ENCODE measurements at places on chromosomes 2 and 18. TPM values are rescaled to one million over a fixed set of nuclear protein-coding genes. Genes with fewer than 3 reads are reported as not detected.

- no peak for DNase-seq
Measured at GRCh38 chr2:79432731-79433146, 80.1 kb upstream of the CTNNA2 start.

DNA sequence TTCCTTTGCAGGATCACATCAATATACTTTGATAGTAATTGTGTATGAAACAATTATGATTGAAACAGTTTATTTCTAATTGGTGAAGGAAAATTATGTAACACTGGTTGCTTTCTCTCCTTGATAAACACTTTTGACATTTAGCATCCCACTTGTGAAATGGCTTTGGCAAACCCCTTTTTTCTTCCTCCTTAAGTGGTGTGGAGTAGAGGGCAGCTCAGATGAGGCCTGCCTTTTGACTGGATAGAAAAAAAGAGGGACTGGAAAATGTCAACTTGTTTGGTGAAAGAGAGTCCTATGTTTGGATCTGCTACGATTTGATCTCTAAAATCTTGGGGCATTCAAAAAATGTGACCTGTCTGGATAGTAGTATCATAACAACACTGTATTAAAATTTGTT lies 318.3 kb downstream of the MEIS1 start:
- DNase-seq: no peak

DNA sequence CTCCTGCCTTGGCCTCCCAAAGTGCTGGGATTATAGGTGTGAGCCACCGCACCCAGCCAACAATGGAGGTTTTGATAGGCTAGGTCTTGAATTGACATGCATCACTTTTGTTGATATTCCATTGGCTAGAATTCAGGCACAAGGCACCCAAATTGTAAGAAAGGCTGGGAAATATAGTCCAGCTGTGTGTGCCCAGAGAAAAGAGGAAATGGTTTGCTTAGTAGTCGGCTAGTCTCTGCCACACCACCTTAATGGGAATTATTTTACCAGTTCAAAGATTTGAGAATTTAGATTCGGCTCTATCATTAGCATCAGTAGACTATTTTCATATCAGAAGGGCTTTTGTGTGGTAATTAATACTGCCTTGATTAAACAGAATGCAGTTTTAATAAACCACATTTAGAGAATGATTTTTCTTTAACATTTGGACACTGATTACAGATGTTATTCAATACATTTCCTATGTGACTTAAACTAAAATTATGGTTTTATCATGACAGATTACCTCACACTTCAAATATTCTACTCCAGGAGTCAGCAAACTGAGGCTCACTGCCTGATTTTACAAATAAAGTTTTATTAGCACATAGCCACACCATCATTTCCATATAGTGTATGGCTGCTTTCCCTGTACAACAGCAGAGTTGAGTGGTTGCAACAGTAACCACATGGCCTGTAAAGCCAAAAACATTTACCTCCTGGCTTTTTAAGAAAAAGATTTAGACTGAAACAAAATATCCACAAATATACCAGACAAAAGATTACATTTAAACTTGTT lies 27.4 kb downstream of the DBI start:
- no peak for DNase-seq

GRCh38 chr2:128475427-128476211 lies 157.0 kb upstream of the HS6ST1 start:
- no peak for DNase-seq

GRCh38 chr2:20579866-20580265 lies 71.0 kb downstream of the HS1BP3 start:
- DNase-seq: no peak

DNA sequence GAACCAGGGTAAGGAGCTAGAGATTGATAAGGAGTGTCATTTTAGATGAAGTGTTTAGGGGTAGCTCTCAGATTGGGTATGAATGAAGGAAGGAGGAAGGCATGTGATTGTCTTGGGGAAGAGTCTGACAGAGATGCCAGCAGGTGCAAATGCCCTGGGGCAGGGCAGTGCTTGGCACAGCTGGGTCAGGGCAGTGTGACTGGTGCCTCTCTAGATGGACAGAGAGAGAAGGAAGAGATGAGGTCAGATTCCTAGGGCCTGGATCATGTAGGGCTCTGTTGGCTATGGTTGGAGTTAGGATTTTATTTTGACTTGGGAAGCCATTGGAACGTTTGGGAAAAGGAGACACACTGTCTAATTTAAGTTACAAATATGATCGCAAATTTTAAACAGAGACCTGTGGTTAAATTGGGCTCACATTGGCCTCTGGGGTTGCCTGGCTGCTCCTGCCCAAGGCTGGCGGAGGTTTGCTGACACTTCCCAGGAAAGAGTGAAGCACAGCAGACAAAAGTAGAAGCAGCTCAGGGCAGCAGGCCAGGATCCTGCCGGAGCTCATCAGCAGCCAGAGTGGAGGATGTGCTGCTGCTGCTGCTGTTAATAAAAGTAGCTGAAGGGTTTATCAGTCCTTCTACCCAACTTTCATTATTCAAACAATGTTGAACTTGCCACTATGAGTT lies 32.7 kb upstream of the FHL2 start:
- peak; percentile 31 for DNase-seq

DNA sequence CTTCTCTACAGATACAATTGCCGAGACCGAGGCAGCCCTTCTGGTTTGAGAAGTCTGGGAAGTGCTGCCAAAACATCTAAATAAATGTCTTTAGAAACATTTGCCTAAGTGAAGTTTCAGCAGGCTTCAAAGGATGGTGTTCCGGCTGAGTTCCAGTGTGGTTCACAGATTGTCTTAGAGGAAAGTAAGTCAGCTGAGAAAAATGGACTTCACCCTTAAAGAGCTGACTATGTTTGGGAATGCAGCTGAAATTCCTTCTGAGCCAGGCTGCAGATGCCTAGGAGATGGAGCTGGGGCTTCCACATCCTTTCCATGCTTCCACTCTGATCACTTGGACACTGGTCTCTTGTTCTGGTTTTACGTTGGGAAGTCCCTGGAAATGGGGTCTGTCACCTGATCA lies 83.6 kb downstream of the FHOD3 start:
- DNase-seq: no peak

GRCh38 chr2:19971691-19972090 lies 18.2 kb downstream of the WDR35 start:
- no peak for DNase-seq

DNA sequence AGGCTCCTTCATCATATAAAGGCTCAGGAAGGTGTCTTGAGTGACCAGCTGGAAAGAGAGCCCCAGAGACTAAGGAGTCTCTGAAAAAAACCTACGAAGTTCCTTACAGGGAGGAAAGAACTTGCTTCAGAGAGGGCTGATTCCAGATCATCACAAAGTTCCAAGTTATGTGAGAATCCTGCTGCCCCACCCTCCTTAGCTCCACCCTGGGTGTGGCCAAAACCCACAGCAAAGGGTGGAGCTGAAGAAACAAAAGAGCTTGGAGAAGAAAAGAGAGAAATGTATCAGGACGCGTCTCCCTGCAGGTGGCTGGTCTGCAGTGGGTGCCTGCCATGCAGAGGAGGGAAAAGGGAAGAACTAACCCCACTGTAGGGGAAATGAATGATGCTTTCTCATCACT lies 32.8 kb upstream of the ZNF396 start:
- DNase-seq: no peak

DNA sequence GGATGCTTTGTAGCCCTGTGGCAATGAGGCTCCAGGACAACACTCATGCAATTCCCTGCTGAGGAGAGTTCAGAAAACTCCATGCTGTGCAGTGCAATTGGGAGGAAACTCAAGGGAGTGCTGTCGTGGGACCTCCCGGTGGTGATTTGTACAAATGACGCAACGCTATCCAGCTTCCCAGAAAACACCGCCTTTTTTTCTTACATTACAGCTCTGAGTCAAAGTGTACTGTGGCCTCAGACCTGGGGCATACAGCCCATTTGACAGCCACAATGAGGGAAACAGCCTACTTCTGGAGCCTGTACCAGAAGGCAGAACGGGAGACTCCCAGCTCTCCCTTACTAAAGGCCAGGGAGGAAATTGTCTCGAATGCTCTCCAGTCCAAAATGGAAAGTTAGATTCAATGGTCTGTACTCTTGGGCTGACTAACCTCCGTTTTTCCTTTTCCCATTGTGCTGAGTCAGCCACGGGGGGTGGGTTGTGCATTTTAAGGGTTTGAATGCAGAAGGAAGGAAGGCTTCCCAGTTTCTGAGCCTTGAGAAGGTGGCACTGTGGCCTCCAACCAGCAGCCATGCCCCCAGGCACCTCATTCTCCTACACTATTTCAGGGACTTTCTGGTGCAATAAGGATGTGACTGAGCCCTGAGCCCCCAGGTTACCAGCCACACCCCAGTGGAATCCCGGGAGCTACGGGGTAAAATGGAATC lies 16.4 kb upstream of the CYP1B1 start:
- peak; percentile 75 for DNase-seq

- DNase-seq: no peak
Measured at GRCh38 chr2:239158641-239159475, 242.0 kb downstream of the HDAC4 start.

GRCh38 chr2:114368705-114369104 lies 73.7 kb upstream of the DPP10 start:
- DNase-seq: no peak

DNA sequence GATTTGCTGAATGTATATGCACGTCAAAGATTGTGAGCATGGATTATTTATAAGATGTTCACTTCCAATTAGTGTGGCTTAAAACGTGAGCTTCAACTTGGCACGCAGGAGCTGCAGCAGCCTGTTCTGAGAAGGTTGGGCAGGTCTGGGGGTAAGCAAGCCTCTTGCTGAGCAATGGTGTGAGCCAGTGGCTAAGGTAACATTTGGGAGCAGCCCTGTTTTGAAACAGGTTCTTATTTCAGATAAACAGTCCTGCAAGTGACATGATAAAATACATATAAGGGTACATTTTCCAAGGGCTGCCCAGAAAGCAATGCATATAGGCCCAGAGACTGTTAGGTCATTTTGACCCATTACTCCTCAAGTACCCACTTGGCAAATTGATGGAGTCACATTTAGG lies 415.3 kb downstream of the ZNF521 start:
- DNase-seq: no peak

DNA sequence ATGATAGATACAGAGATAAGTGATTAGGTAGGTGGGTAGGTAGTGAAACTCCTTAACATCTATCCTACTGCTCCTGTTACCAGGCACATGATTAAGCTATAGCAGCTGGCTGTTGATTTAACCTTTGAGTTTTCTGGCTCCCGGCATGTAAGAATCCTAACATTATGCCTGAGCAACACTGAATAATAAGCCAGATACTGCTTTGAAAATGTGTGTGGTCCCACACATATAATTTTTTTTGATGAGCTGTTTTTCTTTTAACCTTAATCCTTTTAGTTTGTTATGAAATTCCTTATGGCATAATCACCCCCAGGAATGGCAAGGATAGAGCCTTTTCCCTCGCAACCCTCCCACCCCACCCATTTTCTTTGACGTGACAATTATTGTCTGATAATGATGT lies 104.2 kb upstream of the NEUROD1 start:
- DNase-seq: no peak

DNA sequence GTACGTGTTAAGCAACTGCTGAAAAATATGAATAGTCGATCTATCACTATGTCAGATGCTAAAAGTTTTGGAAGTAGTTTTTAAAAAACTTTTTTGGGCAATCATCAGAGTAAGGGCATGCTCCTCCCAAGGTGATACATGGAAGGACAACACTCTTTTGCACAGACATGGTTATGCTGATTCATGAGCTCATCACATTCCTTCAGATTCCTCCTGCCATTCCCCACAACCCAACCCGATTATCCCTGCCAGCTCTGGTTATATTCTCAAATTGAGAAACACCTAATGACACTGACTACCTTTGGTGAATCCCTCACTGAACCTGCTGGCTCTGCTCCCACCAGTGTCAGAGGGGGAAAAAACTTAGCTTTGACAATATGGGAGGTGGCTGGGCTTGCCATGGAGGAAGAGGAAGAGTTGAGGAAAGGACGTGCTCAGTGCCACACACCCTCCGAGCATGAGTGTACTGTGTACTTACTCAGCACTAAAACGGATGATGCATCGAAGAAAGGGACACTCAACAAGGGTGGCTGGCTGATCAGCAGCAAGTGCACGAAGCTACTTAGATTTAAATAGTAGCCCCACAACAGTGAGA lies 83.9 kb upstream of the RNU4ATAC start:
- no peak for DNase-seq

GRCh38 chr18:60019463-60019840 lies 119.7 kb downstream of the PMAIP1 start:
- DNase-seq: no peak

AQP12A gene
- not detected for total RNA-seq

EFEMP1 gene
- 113 TPM for total RNA-seq

CIB4 gene
- not detected for total RNA-seq

KCNK3 gene
- 2.4 TPM for total RNA-seq

MGAT5 gene
- total RNA-seq: 47.5 TPM

ESCO1 gene
- 15.0 TPM for total RNA-seq

REG1B gene
- total RNA-seq: 4.1 TPM

TEX51 gene
- total RNA-seq: not detected

TDRD15 gene
- total RNA-seq: not detected

FBLN7 gene
- total RNA-seq: 3.9 TPM
